ENCODE measurements at places on chromosomes 7 and 10.

DNA sequence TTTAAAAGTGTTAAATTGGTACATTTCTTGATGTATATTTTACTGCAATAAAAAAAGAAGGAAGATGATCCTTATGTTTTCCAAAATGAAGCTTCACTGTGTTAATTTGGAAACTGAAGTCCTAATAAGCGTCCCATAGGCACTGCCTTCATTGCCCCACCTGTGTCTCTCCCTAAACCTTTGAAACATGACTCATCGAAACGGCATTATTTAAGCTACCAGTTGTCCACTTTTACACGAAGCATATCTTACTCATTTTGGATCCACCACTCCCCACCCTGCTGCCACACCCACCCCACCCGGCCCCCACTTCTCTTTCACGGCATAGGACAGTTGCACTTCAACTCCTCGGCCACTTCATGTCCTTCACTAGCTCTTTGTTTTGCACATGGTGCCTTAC lies 85.5 kb downstream of the KIAA1549 start:
- DNase-seq = no peak

- DNase-seq = no peak
Measured at GRCh38 chr7:43113622-43114457, 1.4 kb downstream of the HECW1 start.

GRCh38 chr7:155577509-155577905 lies 31.1 kb upstream of the CNPY1 start:
- no peak for DNase-seq

DNA sequence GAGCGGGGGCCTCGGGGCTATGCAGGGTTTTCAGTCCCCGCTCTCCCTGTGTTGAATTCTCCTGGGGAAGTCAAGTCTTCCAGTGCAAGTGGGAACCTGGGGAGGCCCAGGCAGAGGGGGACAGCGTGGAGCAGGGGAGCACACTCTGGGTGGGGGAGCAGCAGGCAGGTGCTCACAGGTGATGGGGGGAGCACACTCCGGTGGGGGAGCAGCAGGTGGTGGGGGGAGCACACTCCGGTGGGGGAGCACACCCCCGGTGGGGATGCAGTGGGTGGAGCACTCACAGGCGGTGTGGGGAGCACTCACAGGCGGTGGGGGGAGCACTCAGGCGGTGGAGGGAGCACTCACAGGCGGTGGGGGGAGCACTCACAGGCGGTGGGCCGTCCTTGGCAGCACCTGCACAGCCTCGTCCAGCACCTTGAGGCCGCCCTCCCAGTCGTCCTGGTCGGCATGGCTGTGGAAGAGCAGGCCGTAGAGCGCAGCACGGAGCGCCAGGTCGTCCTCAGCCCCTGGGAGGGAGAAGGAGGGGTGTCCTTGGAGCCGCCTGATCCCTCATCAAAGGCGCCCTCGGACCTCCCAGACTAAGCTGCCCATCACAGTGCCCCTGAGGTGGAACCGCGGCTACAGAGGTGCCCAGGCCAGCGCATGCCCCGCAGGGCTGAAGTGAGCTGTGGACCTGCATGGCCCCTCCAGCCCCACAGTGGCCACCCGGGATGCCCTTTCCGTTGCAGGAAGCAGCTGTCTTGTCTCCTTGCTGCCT lies 56.7 kb downstream of the CFAP46 start:
- no peak for DNase-seq

- DNase-seq = no peak
Measured at GRCh38 chr7:101377189-101377736, 14.6 kb downstream of the COL26A1 start.

- DNase-seq = no peak
Measured at GRCh38 chr10:110817614-110818013, 54.1 kb upstream of the PDCD4 start.

- DNase-seq = no peak
Measured at GRCh38 chr7:27693794-27694193, 31.1 kb upstream of the HIBADH start.

DNA sequence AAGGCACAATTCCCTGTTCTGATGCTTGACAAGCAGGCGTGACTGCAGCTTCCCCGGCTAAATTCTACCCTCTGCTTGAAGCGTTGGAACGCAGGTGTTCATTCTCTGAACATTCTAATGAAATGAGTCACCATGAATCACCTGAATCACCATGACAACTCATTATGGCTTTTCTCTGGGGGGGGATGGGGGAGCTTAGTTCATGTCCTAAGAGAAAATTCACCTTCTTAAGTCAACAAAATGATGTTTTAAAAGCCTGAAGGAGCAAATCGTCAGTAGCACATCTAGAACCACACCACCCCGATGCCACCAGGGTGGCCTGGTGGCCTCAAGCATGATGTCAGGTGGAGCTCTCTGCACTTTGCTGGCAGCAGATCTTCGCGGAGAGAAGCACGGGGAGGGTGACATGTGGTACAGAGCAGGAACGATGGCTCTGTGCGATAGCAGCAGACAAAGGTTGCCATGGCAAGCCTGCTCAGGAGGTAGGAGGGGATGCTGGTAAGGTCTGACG lies 33.7 kb downstream of the DDC start:
- peak; percentile 87 for DNase-seq

Measured in Caco-2 (cell line).